Lower lobe of right lung (tissue), 2 donors: ENCODE measurements at places on chromosomes 5 and 9. TPM values are rescaled to one million over a fixed set of nuclear protein-coding genes. Genes with fewer than 3 reads are reported as not detected.

GRCh38 chr5:157390551-157391297 is 69.3 kb upstream of the NIPAL4 start:
- no peak for DNase-seq

GRCh38 chr5:167982-168660 is 23.2 kb upstream of the LRRC14B start:
- DNase-seq, result no peak

GRCh38 chr9:33452828-33453271 is 5.5 kb upstream of the AQP3 start:
- peak; percentile 84 for DNase-seq

GRCh38 chr5:65625743-65626142 is 916 bp downstream of the SHLD3 start:
- no peak for DNase-seq

The NEURL1B gene
- 24.8 TPM for total RNA-seq

GRCh38 chr5:125249400-125249799 is 503.0 kb upstream of the ZNF608 start:
- no peak for DNase-seq

- DNase-seq, result no peak
Measured at GRCh38 chr5:62312674-62313073, 6.7 kb downstream of the KIF2A start.

DNA sequence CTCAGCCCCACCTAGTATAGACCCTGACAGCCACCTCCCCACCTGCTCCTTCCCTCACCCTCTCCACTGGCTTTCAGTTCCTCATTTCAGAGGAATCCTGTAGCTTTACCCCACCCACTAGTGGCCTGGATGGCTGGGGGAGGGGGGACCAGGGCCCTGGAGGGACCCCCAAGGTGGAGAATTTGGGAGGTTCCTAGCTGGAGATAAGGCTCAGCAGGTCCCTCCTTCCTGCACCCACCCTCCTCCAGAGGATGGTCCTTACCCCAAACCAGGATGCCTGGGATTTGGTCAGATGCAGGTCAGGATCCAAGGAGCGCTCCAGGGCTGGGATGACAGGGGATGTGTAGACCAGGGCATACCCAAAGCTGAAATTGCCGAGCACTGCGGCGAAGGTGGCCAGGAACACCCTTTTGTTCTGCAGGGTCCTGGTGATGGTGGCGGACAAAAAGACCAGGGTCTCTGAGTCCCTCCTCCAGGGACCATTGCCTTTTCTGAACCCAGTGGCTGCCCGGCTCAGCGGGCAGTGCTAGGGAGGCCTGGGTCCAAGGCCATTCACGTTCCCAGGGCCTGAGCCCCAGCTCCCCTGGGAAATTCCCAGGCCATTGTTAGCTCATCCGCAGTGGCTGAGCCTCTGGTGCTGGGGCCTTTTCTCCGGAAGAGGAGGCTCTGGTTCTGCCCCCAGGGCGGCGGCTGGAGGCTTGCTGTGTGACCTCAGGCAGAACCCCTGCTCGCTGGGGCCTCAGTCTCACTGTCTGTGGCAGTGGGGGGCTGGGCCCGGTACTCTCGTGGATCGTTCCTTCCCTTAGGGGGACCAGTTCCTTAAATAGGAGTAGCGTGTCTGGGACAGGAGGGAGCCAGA is 678 bp downstream of the SLC2A6 start:
- peak; percentile 30 for DNase-seq

DNA sequence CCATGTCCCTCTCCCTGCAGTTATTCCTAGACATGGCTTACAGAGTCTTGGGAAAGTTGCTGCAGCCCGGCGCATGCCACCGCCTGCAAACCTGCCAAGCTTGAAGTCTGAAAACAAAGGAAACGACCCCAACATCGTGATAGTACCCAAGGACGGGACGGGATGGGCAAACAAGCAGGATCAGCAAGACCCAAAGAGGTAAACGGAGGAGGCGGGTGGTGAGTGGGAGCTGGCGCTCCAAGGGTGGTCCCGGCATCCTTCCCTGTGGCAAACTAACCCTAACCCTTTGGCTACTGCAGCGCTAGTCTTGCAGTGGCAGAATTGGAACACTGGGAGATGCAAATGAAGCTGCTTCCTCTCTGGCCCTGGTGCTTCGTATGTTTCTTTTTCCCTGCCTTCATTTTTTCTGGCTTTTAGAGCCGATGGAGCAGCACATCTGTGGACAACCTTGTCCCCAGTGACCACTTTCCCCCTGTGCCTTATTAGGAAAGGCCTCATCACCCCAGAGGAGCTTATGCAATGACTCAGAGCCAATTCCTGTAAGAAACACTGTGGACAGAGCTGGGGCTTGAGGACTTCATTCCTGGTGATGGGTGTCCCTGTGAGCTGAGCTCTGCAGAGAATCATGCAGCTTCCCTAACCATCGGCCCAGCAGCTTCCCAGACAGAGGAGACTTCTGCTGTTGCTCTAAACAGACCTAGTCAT is 38.9 kb downstream of the PRRC2B start:
- no peak for DNase-seq

DNA sequence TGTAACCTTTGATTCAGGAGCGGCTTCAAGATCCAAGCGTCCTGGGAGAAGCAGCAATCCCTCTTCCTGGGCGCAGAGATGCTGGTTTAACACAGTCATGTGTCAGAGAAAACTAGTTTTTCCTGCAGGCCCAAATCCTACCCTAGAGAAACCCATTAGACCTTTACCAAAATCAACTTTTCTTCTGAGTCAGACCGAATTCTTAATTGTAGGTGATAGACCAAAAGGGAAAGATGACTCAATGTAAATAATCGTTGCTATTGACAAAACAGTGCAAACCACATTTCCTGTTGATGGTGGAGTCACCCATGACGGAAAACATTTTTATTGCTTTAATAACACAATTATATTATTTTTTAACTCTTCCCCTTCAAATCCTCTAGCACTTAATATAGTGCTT is 40.1 kb downstream of the SLC1A1 start:
- DNase-seq, result no peak

- DNase-seq, result no peak
Measured at GRCh38 chr5:170508036-170508435, 4.2 kb downstream of the KCNIP1 start.

DNA sequence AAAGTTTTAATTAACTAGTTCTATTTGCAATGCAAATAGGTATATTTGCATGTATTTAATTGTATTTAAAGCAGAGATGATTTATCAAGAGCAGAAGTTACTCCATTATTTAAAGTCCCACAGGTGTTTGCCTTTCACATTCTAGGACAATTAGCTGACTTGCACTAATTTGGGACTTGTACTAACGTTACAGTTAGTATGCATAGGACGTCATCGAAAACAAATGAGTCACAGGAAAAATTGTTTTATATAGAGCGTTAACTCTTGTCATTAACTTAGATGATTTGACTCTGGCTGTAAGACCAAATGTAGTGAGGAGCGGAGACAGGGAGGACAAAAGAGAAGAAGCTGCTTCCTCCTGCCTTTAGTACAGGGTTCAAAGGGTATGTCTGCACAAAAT is 126.1 kb upstream of the IFNE start:
- DNase-seq, result no peak

The IL9 gene
- total RNA-seq, result not detected

The ZNF454 gene
- total RNA-seq, result 2.6 TPM

GRCh38 chr9:129486756-129487657 is 133.9 kb downstream of the C9orf50 start:
- no peak for DNase-seq

DNA sequence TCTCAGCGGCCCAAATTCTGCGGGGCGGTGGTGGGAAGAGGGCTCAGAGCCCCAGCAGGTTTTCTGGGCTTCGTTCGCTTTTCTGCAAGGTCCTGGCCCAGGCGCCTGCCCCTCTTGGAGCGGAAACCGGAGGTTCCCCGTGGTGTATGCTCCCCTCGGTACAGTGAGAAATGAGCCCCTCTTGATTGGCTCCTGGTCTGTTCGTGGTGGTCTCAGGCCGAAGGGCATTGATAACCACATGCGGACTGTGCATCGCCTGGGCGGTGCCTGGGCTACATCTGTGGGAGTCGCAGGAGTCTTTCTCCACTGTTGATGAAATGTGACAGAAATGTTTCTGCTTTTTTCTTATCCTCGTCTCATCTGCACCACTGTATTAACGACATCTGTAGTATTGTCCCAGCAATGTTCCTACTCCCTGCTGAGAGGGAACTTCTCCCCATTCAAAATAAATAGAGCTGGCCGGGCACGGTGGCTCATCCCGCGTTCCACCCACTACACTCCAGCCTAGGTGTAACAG is 682 bp downstream of the MAN1B1 start:
- DNase-seq, result no peak

The SV2C gene
- total RNA-seq, result 0.32 TPM

- DNase-seq, result no peak
Measured at GRCh38 chr5:157204765-157205164, 24.1 kb downstream of the ITK start.

- DNase-seq, result no peak
Measured at GRCh38 chr5:111143910-111144309, 51.8 kb downstream of the WDR36 start.

DNA sequence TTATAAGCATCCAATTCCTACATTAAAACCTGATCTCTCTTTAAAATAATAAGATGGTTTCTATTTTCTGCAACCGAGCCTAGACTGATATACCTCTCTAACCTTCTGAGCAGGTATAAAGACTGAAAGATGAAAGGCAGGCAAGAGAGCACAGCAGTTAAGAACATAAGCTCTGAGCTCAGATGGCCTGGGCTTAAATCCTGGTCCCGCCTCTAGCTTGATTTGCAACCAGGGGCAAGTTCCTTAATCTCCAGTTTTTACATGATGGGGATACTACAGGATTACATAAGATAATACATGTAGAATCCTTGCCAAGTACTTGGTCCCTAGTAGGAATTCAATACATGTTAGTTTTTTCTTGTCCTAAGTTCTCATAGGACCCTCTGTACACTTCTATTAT is 33.9 kb downstream of the SLC24A2 start:
- no peak for DNase-seq

The GPR150 gene
- 0.18 TPM for total RNA-seq

DNA sequence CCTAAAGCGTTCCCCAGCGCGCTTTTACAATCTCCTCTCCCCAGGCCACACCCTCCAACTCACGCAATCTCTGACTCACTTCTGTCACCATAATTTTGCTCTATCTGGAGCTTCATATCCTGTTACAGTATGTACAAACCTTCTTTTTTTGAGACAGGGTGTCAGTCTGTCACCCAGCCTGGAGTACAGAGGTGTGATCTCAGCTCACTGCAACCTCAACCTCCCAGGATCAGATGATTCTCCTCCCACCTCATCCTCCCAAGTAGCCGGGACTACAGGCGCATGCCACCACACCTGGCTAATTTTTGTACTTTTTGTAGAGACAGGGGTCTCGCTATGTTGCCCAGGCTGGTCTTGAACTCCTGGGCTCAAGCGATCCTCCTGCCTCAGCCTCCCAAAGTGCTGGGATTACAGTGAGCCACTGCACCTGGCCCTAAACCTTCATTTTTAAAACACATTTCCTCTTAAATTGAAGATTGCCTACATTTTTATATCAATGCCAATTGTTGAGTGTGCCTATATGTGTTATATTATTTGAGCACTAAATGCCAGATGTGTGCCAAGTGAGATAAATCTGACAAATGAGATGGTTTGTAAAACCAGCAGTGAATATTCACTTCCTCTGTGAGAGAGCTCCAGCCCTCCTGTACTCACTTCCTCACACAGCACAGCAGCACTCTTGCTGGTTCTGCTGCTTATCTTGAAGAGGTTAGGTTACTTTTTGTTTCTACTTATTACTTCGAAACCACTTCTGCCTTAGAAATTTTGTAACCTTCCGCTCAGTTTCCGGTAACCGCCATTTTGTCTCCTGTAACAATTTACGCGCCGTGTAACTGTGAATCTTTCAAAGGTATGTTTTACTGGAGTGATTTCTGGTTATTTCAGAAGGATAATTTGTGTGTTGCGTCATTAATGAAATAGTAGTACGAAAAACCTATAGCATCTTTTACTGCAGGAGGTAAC is 57.9 kb downstream of the DOCK8 start:
- DNase-seq, result peak; percentile 56

- no peak for DNase-seq
Measured at GRCh38 chr9:34600908-34601307, 11.0 kb downstream of the RPP25L start.

DNA sequence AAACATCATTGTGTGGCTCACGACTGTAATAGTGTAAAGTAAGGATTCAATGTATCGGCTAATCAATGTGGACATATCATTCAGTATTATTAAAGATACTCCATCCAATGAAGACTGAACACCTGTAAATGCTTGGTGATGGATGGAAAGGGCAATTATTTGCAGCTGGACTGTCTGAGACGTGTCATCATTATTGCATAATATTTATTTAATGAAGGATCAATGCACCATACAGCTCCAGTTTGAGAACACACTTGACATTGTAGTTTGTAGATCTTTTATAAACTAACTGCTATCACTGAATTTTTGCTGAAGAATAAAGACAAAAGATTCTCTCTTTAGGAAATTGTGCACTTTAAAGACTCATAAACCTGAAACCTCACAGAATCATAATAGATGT is 117.6 kb upstream of the CCDC152 start:
- DNase-seq, result no peak

GRCh38 chr5:66377747-66378146 is 218.4 kb upstream of the MAST4 start:
- no peak for DNase-seq

The ARSK gene
- 5.6 TPM for total RNA-seq

GRCh38 chr9:134316449-134317160 is 9.7 kb upstream of the RXRA start:
- peak; percentile 50 for DNase-seq

- DNase-seq, result no peak
Measured at GRCh38 chr9:77793849-77794248, 145.7 kb upstream of the GNA14 start.
